ENCODE measurements at places on chromosomes 2 and 18. TPM values are rescaled to one million over a fixed set of nuclear protein-coding genes. Genes with fewer than 3 reads are reported as not detected.

SLC1A4 gene
- 12.9 TPM for total RNA-seq

ACMSD gene
- total RNA-seq, result not detected

PRADC1 gene
- total RNA-seq, result 18.6 TPM

TEX44 gene
- not detected for total RNA-seq

COL3A1 gene
- total RNA-seq, result 6.9 TPM
